ENCODE measurements at places on chromosomes 4 and X.

- DNase-seq = no peak
Observed at GRCh38 chrX:13077168-13077567, 32.7 kb upstream of the FAM9C start.

DNA sequence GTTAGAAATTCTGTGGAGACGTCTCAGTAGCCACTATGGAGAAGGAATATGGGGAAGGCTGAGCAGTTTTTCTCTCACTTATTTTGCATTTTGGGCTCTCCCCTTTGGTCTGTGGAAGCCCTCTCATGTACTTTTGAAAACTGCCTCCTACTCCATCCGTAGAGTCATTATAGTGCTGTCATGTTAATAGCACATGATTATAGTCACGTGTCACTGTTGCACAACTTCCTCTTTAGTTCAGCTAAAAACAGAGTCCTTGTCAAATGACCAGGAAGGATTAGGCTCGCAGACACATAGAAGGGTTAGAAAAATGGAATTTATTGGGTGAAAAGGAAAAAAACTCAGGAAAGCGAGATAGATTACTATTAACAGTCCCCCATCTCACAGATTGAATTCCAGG, 258.2 kb upstream of the CXorf51A start:
- DNase-seq = no peak

GRCh38 chr4:53640576-53641453, 49.5 kb upstream of the LNX1 start:
- DNase-seq = no peak

DNA sequence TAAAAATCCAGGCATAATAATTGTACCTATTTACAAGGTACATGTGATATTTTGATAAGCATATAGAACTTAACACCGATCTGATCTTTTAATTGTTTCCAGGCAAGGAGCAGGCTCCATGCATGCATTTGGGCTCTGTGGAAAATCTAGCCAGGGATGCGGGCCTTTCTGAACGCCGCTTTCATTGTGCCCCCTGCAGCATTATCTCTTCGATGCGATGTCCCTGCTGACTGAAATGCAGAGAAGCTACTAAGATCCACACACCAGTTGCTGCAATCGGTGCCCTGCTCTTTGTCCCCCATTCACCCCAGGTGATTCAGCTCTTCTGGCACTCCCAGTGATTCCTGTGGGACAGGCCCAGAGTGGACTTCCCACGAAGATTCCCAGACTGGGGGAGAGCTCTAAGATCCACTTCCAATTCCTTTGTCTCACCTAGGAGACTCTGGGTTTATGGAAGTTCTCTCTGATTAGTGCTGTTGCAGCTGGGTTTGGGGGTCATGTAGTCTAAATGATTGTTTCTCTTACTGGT, 254.3 kb upstream of the AGA start:
- DNase-seq = no peak

GRCh38 chrX:149699761-149700160, 12.1 kb upstream of the MAGEA11 start:
- no peak for DNase-seq

GRCh38 chrX:63430026-63430425, 78.9 kb upstream of the SPIN4 start:
- no peak for DNase-seq

DNA sequence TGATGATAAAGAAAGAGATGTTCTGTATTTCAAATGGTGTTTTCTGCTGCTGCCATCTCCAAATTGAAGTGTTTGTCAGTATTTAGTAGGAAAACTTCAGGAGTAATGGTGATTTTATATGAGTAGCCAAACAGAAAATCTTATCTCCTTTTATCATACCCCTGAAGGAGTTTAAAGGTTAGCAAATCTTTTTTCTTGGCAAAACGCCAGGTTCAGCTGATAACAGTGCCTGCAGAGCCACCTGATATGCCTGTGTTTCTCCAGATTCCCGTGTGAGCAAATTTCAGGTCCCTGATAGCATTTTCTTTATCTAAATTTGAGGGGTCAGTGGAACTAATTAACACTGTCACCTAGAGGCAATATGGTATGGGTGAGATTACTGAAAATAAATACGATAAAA, 65.8 kb upstream of the ETNPPL start:
- DNase-seq = no peak

- peak; percentile 42 for DNase-seq
Observed at GRCh38 chrX:153934762-153935325, at the start of gene NAA10. TSS of gene NAA10 (minus strand) at chrX:153935037. CDS start at chrX:153934904, 133 bp downstream.

DNA sequence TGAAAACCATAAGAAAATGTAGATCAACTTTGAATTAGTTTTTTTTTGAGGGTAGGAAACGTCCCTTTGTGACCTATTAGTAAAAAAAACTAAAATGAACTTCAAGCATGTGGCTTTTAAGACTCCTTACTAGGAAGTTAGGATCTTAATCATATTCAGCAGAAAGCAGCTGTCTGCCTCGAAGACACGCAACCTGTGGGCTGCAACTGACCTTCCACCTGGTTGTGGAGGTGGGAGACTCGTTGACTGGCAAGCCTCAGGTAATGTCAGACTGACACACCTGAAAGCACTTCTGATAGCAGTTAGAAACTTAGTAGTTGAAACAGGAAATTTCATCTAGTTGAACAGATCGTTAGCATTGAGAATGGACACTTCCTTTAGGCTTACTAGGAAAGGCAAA, 37.4 kb downstream of the CCNG2 start:
- DNase-seq = no peak

- no peak for DNase-seq
Observed at GRCh38 chr4:159547645-159548308, 444.9 kb downstream of the RAPGEF2 start.

GRCh38 chr4:112564706-112565270, 48.8 kb upstream of the NEUROG2 start:
- DNase-seq = no peak

GRCh38 chr4:94995684-94996394, 238.1 kb downstream of the BMPR1B start:
- DNase-seq = no peak

DNA sequence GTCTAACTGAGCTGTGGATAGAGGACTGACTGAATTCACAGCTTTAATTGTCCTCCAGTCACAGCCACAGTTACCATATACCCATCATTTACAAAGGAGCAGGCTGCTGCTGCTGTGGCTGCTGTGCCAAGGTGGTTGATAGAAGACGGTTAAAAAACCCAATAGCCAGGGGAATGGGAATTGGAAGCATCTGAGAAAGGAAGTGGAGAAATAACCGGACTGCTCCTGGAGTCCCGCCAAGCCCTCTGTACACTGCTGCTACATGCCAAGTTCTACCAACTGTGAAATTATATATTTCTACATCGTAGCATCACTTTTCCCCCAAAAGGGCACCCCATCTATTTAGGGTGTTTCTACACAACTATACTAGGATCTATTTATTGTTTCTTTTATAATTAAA, 279.7 kb upstream of the ARX start:
- DNase-seq = no peak

GRCh38 chr4:70712604-70713452, 8.9 kb upstream of the RUFY3 start:
- no peak for DNase-seq

GRCh38 chr4:2691313-2691712, 64.8 kb downstream of the TNIP2 start:
- DNase-seq = no peak

GRCh38 chr4:147533331-147533730, 52.4 kb downstream of the EDNRA start:
- DNase-seq = no peak

- DNase-seq = no peak
Observed at GRCh38 chrX:16479206-16479869, 170.6 kb upstream of the S100G start.

DNA sequence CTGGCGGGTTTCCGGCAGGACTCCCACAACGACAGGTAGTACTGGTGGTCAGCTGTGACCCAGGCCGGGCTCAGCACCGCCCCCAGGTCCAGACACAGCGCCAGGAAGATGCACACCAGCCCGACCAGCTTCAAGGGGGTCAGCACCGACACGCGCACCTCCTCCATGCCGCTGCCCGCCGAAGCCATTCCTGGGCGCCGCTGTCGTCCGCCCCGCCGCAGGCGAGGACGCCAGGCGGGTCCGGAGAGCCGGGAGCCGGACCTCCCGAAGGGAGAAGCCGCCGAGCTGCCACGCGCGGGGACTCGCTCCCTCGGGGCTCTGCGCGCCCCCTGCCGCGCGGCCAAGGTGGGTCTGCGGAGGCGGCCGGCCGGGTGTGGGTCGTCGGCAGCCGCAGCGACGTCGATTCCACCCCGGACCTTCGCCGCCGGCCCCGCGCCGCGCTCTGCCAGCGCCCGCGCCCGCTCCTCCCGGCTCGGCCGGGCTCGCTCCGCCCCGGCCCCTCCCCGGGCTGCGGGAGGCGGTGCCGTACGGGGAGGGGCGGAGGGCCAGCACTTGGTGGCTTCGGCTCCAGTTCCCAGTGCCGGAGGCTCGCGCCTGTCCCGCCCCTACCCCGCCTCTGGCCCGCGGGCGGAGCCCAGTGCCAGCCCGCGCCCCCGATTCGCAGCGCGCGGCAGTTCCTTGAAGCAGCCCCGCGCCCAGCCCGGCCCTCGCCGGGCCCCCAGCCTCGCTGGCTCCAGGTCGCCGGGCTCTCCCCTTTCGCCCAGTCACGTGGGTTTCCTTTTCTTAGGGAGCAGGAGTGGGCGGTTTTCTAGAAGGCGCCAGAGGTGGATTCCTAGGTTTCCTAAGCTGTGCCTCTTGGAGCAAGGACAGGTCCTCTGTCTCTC, at the start of gene TMEM47:
TMEM47 (minus strand) TSS at position 444 of the 884 bp plus-strand sequence; CDS start at position 188, 256 bp downstream.
- DNase-seq = no peak

GRCh38 chr4:189304809-189305208, 635.9 kb upstream of the FRG1 start:
- no peak for DNase-seq

DNA sequence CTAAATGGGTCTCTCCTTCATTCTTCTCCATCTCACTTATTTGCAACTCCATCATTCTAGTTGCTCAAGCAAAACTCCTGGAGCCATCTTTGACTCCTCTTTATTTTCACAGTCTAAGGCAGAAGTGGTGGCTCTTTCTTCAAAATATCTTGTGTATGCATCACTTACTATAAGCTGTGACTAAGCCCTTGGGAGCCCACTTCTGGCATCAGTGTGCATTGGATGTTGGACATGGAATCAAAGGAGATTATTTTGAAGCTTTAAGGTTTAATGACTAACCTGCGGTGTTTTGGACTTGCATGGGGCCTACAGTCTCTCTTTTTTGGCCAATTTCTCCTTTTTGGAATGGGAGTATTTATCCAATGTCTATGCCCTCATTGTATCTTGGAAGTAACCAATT, 276.8 kb downstream of the SPOCK3 start:
- no peak for DNase-seq

DNA sequence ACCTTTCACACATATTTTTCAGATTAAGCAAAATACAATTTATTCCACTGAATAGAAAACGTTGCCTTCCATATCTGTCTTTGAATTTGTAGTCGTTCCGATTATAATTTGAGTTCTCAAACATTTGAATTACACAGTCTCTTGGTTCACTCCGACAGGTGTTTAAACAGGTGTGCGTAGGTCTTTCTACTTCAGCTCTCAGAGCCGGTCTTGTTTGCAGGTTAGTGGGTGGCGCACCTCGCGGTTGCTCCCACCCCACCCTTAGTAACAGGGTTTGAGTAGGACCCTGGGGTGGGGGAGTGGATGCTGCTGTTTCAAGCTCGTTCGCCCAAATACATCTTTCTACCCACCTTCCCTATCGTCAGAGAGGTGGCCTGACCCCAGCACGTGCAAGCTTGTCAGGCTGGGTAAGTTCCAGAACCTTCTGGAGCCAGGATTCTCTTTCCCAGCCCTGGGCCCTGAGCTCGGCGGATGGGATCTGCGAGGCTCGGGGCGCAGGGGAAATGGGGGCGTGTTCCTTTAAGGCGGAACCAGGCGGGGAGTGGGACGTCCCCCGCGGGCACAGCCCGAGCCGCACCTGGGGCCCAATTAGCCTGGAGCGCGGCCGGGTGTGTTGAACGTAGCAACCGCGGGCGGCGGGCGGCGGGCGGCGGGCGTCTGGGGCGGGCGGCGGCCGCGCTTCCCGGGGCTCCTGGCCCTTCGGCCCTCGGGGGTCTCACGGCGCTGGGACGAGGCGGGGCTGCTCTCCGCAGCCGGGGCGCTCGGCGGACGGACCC, at the start of gene FAM149A:
FAM149A (plus strand) TSS at position 591 of the 776 bp plus-strand sequence.
- peak; percentile 41 for DNase-seq

GRCh38 chr4:30073011-30073710, 647.0 kb upstream of the PCDH7 start:
- no peak for DNase-seq

DNA sequence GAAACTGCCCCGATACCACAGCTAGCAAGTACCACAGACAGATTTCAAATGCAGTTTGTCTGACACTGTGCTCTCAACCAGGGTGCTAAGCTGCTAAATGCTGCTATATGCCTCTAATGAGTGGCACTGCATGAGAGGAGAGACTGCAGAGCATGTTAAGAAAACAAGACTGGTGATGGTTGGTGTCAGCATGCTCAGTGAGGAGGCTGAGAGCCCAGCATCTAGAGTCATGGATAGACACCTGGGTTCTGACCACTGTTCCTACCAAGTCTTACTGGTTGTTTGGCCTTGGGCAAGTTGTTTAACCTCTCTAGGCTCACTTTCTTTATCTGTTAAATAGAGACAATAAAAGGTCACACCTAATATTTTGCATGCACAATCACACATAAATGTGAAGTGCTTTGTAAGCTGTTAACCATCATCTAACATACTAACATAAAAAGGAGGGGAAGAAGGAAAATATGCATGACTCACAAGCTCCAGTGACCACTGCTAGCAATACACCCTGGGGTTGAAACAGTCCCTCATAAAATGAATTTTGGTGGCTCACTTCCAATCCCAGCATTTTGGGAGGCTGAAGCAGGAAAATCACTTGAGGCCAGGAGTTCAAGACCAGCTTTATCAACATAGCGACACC, 20.7 kb downstream of the HHIP start:
- no peak for DNase-seq

GRCh38 chr4:124104628-124105027, 607.9 kb downstream of the ANKRD50 start:
- no peak for DNase-seq

DNA sequence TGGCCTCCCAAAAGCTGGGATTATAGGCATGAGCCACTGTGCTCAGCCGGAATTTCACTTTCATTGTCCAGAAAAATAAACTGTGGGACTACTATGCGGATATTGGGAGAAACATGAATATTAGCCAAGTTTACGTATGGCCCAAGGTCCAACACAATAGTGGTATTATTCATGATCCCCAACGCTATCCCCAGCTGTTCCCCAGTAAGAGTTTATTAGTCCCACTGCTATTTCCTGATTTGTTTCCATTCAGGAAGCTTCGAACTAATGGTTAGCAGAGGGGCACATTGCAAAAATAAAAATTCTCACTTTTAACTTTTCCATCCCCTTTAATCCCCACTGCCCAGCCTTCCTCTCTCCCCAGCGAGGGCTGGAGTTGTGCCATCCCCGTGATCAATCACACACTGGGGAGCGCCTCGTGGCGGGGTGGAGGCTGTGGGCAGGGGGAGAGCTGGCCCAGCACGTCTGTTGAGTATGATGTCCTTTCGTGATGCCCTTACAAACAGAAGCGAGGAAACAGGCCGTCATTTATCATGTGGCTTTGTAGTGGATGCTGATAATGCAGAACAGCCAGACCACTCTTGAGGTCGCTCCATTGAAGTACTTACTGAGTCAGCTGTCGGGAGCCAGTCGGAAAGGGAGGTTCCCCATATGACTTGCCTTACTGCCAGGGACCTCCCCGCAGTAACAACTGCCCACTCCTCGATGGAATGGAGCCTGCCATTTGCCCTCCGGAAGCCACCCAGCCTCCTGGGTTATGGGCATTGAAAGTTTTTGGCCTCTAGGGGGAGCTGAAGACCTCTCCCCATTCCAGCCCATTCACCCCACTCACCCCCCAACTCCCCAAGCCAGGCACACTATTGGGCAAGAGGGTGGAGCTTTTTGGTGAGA, 117.0 kb downstream of the KDR start:
- no peak for DNase-seq
